ENCODE measurements at places on chromosomes 7 and 10. TPM values are rescaled to one million over a fixed set of nuclear protein-coding genes. Genes with fewer than 3 reads are reported as not detected.

SLC26A4 gene
- 7.2 TPM for total RNA-seq

KLF14 gene
- not detected for total RNA-seq

ASB15 gene
- not detected for total RNA-seq

HOXA3 gene
- not detected for total RNA-seq
